Fibroblast of skin of abdomen (primary cell): ENCODE measurements at places on chromosomes 13 and 19.
A peak's percentile ranks its signal among the peaks of the same experiment; 100 is the strongest.

- no peak for DNase-seq
These were observed 233.4 kb downstream of the GPC6 start for GRCh38 chr13:93460005-93460404.

DNA sequence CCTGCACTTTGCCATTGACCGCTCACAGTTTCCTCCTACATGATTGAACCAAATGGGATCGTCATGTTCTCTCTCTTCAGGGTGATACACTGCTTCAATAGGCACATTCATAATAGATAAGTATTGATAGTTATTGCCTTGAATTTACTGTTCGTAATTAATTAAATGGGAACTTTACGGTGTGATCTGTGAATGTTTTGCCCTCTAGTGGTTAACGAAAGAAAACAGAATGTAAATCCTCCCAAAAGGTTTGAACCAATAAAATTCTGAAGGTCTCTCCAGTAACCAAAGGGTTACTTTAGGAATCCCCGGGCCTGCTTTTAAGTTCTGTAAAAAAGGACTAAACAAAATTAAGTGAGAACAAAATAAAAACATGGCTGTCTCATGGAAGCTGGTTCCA, 389.3 kb downstream of the DACH1 start:
- DNase-seq, result no peak

GRCh38 chr19:56132316-56132822, 8.7 kb upstream of the ZNF444 start:
- peak; percentile 47 for DNase-seq

DNA sequence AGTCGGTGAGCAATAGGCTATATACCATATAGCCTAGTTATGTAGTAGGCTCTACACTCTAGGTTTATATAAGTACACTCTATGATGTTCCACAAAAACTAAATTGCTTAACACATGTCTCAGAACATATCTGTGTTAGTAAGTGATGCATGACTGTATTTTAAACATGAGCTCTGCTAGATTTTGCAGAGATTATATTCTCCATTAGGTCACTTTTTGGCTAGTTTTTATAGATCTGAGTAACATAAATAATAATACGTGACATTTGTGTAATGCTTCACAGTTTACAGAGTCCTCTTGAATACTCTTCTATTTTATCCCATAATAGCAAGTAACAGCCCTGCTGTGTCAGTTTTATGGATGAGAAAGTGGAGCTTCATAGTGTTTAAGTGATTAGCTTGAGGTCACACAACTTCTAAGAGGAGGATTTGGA, 47.8 kb downstream of the NDFIP2 start:
- DNase-seq, result no peak

DNA sequence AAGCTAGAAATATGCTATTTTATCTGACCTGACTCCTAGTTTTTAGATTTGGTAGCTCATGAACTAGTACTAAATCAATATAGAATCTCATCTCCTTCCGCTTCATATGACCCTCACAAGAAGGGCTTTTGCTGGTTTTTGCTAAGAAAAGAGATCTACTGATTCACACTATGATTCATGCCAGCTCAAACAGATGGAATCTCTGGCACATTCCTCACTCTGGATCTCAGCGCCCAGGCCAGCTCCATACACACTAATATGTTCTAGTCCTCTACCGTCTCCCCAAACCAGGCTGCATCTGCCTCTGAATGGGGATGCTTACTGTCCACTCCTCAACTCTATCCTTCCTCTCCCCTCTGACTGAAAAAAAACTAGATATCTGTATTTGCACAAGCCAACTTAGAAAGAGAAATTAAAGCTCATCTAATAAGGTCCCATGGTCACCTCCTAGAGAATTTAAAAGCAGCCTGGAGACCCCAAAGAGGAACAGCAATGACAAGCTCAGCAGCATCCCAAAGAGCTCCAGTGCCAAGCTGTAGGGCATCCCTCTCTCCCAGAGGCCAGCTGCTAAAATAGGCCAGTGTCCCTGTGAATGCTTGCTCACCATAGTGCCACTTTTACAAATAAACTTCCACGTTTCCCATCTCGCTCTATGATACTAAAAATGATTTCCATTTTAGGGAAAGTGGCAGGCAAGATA, 74.9 kb downstream of the LHFPL6 start:
- DNase-seq, result peak; percentile 94

DNA sequence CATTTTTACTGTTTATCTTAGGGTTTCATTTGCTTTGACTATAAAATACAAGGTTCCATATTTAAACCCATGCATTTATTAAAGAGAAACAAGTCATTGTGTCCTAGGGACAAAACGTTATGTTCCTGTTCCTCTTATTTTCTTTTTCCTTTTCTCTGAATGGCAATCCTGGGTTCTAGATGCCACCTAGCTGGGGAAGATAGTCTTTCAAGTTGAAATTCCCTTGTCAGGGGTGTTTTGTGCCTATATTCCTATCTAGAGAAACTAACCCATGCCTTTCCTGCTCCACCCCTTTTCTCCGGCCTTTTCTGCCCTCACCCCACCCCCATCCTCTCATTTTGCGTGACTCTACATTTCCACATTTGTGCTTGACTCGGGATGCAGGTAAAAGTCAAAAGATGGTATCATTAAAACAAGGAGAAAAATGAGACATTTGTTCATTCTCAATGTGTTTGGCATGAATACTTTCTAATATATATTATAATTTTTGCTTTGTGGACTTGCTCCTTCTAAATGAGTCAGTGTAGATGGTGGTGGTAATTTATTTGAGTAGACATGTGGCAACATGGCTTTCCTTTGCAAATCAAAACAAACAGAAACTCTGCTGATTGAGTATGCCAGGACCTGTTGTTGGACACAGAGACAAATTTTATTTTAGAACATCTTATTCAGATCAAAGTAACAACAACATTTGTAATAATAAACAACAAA, 26.8 kb upstream of the STARD13 start:
- DNase-seq, result peak; percentile 33

GRCh38 chr13:107586216-107586615, 629.1 kb downstream of the LIG4 start:
- DNase-seq, result peak; percentile 4

DNA sequence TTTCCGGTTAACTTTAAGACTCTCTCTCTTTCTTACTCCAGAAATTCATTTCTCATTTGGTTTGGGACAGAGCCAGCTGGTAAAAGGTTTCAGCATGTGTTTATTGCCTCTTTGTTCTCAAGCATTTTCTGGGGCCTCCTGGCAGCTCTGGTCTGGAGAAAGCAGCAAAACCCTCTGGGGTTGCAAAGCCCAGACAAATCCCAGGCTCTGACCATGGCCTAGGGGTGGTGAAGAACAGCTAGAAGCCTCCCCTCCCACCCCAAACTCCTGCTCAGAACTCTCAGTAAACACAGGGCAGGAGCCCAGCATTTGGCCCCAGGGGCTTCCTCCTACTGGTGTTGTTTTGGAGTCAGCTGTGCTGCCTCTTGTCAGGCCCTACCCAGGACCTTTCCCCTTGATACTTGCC, 124.2 kb upstream of the SERP2 start:
- DNase-seq, result peak; percentile 84

- DNase-seq, result peak; percentile 60
These were observed 4.6 kb upstream of the SIGLEC10 start for GRCh38 chr19:51422053-51422448.

DNA sequence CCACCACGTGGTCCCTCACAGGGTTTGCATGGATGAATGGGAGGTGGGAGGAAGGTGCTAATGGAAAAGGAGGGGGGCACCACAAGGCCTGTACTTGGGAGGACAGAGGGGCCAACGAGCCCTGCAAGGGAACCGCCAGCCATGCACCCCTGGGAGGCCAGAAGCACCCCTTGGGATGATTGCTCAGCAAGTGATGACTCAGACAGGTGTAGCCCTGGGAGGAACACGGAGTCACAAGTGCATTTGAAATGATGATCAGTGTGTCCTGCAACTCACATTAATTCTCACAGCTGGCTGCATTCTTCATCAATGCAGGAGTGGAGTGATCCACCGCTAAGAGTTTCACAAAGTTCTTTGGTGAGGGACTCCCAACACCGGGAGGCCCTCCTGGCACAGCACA, 82.8 kb upstream of the ZNF254 start:
- no peak for DNase-seq

GRCh38 chr13:80866921-80867320, 526.0 kb upstream of the SPRY2 start:
- DNase-seq, result no peak

- no peak for DNase-seq
These were observed 186.7 kb downstream of the STK24 start for GRCh38 chr13:98390086-98390715.

GRCh38 chr19:30169196-30169900, 202.8 kb upstream of the ZNF536 start:
- no peak for DNase-seq

DNA sequence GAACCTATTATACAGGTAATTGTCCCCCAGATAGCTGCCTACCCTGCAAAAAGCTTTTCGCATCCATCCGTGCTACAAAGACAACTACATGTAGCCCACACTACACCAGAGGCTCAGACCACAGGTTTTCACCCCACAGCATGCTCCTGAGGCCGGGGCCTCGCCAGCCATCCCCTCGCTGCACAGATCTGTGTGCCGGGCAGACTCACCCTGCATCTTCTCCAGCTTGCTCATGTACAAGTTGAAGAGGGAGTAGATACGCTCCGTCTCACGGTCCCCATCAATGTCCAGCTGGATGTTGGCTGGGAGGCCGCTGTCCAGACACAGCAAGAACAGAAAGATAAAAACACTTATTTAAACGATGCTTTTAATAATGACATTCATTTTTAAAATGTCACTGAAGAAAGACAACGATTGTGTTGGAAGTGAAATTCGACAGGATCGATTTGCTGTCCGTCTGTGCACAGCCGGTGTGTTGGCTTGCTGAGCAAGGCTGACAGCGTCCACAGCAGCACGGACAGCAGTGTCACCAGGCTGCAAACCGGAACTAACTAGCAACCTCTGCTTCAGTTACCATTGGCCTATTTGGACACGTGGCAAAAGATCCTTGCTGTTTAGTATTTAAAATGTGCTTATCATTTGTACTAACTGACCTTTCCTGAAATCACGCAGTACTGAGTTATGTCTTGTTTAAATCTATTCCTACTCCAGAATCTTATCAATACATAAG, 18.6 kb upstream of the C13orf46 start:
- no peak for DNase-seq

- no peak for DNase-seq
These were observed 246.3 kb upstream of the TSHZ3 start for GRCh38 chr19:31595521-31595920.

- no peak for DNase-seq
These were observed 458.8 kb downstream of the RFC3 start for GRCh38 chr13:34276764-34277163.

- no peak for DNase-seq
These were observed 178.0 kb upstream of the KL start for GRCh38 chr13:32837973-32838927.

DNA sequence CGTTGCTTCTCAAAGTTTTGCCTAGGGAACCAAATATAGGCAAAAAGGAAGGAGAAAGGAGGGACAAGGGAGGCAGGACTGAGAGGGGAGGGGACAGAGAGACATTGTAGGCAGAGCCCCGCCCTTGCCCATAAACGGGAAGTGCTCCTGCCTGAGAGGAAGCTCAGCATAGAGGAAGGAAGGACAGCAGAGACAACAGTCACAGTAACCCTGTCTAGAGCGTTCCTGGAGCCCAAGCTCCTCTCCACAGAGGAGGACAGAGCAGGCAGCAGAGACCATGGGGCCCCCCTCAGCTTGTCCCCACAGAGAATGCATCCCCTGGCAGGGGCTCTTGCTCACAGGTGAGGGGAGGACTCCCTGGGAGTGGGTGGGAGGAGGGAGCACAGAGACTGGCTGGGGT, at the start of gene CEACAM21:
TSS of gene CEACAM21 (plus strand) at position 169 of the 400 bp plus-strand sequence. CDS start at position 278, 109 bp downstream.
- no peak for DNase-seq

- DNase-seq, result no peak
These were observed 4.7 kb downstream of the PPP1R13L start for GRCh38 chr19:45400192-45400591.
